ENCODE measurements at places on chromosomes 5 and 9. TPM values are rescaled to one million over a fixed set of nuclear protein-coding genes. Genes with fewer than 3 reads are reported as not detected.

DNA sequence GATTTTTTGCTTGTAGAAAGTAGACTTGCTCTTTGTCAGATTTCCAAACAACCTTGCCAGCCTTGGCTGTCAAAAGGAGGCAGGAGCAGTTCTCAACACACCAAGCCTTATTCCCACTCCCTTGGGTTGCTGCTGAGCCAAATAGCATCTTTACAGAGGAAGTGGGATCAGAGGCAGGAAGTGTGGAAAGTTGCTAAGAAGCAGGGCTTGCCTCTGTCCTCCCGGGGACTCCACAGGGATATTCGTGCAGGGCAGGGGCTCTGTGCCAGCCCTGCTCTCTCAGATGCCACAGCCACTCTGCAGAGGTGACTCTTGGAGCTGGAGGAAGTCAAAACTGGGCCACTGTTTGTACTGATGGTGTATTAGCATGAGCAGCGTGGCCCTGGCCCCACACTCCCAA, 24.3 kb downstream of the PTPDC1 start:
- DNase-seq: no peak

DNA sequence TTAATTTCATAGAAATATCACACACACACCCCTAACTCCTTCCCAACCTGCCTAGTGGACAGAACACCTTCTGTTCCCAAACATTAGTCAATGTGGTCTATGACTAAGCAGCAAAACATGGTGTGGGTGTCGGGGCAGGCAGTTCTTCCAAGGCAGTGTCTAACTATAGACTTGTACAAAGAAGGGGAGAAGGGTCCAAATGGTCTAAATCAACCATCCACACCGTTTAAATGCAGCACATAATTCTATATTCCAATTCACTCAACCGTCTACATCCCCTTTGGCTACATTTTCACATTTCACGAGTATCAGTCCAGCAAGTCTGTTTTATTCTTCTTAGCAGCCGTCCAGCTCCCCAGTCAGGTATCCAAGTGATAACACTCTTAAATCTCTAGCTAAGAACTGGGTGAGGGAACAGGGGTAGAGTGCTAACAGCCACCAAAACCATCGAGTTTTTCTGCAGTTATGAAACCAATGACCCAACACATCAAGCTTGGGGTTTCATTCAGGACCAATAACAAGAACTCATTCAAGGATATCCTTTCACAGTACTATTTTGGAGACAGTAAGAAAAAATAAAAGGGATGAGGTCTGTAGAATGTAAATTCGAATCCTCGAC, 3.3 kb downstream of the ZNF608 start:
- no peak for DNase-seq

Gene ZNF608
- not detected for total RNA-seq

DNA sequence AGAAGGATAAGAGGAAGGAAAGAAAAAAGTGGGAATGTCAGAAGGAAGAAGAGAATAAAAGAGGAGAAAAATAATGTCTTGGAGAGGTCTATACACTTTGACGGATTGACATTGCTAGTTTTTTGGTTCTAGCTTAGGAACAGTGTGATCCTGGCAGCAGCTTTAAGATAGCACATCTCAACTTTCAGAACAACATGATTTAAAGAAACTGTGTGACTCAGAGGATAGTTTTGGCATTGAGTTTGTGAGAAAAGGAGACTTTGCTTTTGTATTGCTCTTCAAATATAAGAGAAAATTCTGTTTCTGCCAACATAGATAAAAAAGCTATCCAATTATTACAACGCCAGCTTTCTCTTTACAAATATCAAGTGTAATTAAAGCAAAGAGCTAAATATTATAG, 260.7 kb upstream of the ARRDC3 start:
- DNase-seq: no peak

- no peak for DNase-seq
Observed at GRCh38 chr5:9351546-9351945, 194.3 kb downstream of the SEMA5A start.

Gene SAXO1
- total RNA-seq: not detected

GRCh38 chr9:70672161-70672649, 257.7 kb upstream of the KLF9 start:
- DNase-seq: no peak

Gene PDZD2
- 1.2 TPM for total RNA-seq

Gene FASTKD3
- 16.6 TPM for total RNA-seq

Gene GARIN3
- not detected for total RNA-seq

GRCh38 chr5:76953551-76954382, 922 bp downstream of the CRHBP start:
- DNase-seq: no peak

- no peak for DNase-seq
Observed at GRCh38 chr9:73176450-73176875, 24.8 kb downstream of the ANXA1 start.

Gene GLRA1
- total RNA-seq: not detected

DNA sequence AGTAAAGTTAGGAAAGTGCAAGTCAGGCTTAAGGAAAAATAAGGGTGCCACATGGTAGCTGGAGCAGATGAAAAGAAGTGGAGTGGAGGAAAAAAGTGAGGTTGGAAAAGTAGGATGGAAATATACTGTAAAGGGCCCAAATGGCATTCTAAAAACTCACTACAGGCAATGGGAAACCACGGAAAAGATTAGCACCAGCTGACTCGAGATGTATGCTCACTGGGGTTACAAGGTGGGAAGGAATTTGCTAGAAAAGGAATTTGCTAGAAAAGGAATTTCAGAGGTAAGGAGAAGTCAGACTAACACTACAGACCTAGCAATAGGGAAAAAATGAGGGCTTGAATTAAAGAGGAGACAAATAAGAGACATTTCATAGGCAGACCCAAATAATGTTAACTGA, 3.6 kb downstream of the PSMD5 start:
- no peak for DNase-seq

DNA sequence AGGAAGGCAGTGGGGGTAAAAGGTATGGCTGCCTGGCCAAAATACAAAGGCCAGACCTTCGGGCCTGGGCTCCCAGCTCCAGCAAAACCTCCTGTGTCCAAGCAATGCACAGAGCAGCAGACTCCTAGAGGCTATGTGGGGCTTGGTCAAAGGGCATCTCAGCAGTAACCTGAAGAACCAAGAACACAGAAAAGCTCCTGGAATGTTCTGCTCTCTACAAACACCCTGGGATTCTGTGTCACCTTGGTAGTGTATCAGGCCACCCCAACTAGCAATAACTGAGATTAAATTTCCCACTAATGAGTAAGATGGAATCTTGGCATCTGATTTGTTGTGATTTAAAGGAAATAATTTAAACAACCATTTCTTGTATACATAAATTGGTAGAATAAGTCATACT, 158.6 kb downstream of the GLIS3 start:
- no peak for DNase-seq
